Right renal pelvis (tissue), 4 donors: ENCODE measurements at places on chromosomes 2 and 18.

DNA sequence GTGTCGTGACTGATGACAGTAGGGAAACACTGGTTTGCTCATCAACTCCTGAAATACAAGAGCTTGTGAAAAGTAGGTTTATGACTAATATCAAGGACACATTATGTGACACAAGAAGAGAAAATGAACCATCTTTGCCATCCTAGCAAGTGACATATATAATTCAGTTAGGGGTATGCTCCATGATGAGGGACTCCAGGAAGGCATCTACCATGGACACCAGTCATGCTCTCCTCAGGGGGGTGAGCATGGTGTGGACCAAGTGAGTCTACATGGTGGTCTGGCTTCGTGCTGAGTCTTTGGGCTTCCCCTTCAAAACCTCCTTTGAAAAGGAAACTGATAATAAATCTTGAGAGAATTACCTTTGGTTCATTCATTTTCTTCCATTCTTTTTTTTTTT lies 11.7 kb upstream of the SERPINB5 start:
- DNase-seq, result no peak

- DNase-seq, result no peak
Measured at GRCh38 chr2:120029672-120030640, 17.1 kb downstream of the EPB41L5 start.

DNA sequence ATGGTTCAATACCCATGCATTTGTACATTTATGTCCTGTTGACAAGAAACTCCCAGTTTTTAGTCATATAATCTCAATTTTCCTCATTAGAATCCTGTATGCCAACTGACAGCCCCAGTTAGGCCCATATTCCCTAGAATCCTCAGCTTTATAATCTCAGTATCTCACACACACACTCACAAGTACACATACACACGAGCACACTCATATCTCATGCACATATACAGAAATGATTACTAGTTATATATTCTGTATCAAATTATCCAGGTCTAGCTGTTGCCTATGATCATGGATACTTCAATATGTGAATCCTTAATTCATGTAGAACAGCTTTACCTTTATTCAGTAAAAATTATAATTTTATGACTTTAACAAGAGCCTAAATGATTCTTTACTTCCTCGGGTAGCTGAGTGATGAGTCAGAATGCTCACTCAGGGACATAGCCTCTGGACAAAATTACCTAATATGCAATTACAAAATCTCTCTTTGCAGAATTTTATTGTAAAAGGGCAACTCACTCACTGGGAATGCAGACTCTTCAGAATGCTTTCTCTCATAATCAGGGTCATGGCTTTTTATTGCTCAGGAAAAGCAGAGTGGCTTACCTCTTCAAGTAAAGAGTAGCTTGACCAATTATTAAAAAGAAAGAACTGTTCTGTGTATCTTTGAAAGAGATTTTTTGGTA lies 193.6 kb upstream of the PIK3C3 start:
- no peak for DNase-seq

- DNase-seq, result no peak
Measured at GRCh38 chr2:127574656-127575055, 39.2 kb downstream of the MYO7B start.

GRCh38 chr2:11850082-11850481 lies 103.7 kb downstream of the LPIN1 start:
- DNase-seq, result no peak

- DNase-seq, result no peak
Measured at GRCh38 chr2:200528228-200528627, 2.2 kb downstream of the SGO2 start.

GRCh38 chr2:174344716-174345461 lies 10.1 kb downstream of the SP9 start:
- DNase-seq, result no peak

- DNase-seq, result no peak
Measured at GRCh38 chr2:148209603-148210002, 188.7 kb downstream of the MBD5 start.

- DNase-seq, result no peak
Measured at GRCh38 chr18:12287131-12287681, 20.8 kb upstream of the TUBB6 start.

DNA sequence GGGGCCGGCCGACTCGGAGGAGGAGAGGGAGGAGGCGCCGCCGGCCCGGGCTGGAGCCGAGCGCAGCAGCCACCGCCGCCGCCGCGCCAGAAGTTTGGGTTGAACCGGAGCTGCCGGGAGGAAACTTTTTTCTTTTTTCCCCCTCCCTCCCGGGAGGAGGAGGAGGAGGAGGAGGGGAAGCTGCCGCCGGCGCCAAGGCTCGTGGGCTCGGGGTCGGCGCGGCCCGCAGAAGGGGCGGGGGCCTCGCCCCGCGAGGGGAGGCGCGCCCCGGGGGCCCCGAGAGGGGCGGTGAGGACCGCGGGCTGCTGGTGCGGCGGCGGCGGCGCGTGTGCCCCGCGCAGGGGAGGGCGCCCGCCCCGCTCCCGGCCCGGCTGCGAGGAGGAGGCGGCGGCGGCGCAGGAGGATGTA lies 316 bp downstream of the CRIM1 start:
- DNase-seq, result no peak

DNA sequence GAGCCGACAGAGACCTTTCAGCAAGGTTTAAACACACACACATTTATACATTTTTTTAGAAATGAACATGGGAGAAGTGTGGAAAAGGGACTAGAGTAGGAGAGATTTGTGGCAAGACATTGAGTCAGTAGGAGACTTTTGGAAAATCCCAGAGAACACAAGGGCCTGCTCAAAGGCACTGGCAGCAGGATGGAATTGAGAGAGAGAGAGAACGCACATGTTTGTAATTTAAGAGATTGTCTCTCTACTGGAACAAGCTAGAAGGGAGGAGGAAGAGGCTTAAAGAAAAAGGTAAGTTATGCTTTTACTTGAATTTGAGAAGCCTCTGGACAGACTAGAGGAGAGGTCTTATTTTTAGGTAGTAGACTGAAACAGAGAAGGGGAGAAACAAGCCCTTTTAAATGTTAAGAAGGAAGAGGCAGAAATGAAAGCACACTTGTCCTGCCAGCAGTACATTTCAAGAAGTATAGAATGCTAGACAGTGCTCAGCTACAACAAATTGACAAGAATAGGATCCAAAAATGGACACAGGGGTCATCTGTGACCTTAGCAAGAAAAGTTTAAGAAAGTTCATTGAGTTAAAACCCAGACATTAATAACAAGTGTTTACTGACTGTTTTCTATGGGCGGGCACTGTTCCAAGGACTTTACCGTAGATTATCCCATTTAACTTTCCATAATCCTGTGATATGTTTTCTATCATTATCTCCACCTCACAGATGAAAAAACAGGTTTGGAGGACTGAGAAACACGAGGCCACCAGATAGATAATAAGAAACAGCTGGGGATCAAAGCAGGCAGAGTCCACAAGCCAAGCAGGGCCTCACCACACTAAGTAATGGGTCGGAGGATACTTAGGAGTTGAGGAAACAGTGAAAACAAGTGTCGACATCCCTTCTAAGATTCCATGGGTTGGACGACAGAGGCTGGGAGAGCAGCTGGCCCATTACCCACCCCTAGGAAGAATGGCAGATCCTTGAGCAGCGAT lies 306.5 kb upstream of the NRP2 start:
- no peak for DNase-seq

DNA sequence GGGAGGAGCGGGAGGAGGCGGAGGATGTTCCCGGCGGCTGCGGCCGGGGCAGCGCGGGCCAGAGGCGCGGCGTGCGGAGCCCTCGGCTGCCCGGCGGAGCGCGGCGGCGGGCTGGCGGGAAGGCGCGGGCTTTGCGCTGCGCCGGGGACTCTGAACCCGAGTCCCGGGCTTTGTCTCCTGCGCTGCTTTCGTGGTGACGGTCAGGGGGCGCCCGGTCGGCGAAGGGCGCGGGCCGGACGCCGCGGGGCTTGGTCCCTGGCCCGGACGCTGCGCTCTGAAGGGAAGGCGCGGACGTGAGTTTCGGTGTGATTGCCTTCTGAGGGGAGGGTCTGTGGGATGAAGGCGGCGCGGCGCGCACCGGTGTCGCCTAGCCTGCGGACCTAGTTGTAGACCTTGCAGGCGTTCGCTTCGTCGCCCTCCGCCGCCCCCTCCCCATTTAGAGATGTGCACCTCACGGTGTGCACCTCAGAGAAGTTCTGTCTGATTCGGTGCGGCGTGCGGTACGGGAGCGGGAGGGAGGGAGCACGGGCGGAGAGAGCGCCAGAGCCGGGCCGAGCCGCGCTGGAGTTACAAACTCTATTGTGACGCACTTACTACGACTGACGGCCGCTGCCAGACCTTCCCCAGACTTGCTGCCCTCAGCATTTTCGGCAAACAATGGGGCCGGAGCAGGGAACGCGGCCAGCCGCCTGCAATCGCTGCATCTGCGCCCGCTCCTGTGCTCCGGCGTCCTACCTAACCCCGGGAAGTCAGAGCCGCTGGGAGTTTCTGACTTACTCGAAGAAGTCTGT lies 2.1 kb downstream of the BCL2L11 start:
- DNase-seq, result peak; percentile 60

DNA sequence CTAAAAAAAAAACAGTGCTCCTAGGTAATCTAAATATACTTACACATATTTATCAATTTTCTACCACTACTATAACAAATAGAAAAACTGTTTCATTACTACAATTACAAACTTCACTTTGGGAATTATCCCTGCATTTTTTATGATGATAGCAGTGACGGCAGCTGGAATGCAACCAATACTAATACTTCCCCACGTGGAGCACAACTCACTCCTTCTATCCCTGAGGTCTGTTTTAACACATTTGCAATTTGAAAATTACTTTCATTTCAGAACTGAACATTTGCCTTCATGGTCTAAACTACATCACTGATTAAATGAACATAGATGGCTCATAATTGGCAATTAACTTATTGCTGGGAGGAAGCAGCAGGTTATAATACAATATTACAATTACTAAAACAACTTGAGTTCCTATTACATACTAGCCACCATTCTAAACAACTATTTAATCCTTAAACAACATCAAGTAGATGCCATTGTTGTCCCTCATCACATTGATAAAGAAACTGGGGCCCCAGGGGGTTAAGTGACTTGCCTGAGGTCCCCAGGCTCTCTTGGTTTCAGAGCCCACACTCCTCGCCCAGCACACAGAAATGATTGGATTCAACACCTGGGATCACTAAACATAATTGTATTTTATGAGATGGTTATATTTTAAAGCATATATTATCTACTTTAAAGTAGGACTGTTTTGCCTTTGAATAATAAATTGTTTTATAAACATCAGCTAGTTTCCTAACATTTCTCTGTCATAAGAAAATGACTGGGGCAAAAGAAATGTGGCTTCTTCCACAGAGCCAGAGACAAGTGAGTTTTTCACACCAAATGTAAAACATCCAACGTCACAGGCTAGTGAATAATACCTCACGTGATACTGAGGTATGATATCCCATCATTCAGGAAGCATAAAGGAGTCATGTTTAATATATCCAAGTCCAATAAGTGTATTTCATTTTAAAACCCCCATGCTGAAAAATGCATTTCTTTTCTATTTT lies 6.2 kb downstream of the COLEC12 start:
- no peak for DNase-seq

- DNase-seq, result no peak
Measured at GRCh38 chr2:11395389-11395788, 51.0 kb upstream of the ROCK2 start.

DNA sequence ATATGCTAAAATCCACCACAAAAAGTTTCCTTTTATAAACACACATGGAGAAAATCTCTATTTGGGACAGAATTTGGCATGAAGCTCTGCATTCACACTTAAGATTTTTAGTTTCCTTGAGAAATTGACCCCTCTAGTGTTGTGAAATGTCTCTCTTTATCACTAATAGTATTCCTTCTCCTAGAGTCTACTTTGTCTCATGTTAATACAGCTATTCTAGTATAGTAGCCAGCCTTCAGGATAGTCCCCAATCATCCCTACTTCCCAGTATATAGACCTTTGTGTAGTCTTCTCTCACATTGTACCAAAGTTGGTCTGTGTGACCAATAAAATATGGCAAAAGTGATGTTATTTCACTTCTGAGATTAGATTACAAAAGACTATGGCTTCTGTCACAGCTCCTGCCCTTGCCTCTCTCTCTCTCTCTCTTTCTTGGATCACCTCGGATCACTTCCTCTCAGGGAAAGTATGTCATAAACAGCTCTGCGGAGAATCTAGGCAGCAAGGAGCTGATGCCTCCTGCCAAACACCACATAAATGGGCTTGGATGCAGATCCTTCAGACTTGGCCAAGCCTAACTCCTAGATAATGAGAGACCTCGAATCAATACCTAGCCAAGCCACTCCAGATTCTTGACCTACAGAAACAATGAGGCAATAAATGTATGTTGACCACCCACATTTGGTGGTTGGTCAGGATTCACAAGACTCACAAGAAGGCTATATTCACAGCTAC lies 59.7 kb upstream of the NABP1 start:
- no peak for DNase-seq

- peak; percentile 81 for DNase-seq
Measured at GRCh38 chr2:218322768-218323525, 30.6 kb upstream of the TMBIM1 start.

DNA sequence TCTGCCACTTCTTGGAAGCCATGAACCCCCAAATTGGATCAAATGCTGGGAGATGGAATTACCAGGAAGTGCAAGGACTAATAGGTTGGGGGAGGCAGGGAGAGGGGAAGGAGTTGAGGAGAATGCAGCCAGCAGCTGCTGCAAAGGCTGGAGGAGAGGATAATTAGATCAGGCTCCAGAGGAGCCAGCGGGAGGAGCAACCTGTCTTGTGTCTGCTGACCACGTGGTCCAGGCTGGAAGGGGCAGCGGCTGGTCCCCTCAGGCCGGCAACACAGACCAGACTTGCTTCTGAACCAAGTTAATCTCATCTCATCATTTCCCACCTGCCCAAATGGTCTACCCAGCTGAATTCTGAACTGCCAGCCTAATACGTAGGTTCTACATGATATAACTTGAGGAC lies 68.3 kb downstream of the MRO start:
- DNase-seq, result no peak

GRCh38 chr2:119184512-119184911 lies 26.0 kb upstream of the C1QL2 start:
- no peak for DNase-seq

DNA sequence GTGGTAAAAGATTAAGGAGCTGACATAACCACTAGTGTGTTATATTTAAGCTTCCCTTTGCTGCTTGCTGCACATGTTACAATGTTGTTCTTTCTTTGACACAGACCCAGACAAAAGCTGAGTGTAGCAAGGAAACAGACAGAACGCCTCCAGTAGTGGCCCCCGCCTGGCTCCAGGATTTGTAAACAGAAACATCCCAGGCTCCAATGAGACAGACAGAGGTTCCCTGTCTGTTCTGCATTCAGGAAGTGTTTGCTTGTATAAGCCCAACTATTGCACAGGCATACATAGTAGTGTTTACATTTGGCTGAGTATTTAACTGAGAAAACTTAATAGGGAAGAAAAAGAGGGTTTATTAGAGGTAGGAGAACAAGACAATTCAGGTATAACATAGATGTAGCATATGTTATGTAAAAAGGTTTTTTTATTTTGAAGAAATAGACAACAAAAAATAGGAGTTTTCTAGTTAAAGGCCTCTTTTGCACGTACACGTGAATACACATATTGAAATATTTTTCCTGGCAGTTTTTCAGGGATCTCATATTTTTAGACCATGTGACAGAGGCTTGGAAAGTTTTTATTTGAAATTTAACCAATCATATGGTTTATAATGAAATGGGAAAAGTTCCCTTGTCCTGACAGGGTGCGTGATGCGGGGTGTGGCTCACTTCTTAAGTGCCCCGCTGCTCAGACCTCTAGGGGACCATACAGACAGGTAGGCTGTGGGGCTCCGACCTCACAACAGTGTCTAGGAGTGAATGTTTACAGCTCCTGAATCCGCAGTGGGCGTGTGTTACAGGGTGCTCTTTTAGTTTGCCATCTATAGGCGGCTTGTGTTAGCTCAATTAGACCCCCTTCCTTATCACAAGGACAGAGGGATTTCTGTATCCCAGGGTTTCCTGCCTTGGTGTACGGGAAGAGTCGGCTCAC lies 118.4 kb downstream of the BMPR2 start:
- peak; percentile 10 for DNase-seq

- no peak for DNase-seq
Measured at GRCh38 chr2:109341355-109342255, 212.6 kb downstream of the SH3RF3 start.
